ENCODE measurements at places on chromosomes 1 and 21.

DNA sequence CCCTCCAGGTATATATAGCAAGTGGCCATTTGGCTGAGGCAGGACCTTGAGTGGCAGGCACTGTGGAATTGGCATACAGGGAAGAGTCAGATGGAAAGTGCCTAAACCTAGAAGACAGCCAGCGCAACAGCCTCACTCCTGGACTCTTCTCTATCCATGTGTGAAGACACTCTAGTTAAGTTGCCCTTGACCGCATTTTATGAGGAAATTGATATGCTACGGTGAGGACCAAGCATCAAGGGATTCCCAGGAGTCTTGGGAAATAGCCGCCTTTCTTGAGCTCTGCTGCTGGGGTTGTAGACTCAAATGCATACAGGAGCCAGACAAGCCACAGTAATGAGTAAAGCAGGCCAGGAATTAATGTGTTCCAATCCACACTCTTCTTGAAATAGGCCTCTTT is 145.9 kb upstream of the KAZN start:
- no peak for DNase-seq

GRCh38 chr1:38088791-38089190 is 42.2 kb upstream of the POU3F1 start:
- DNase-seq, result no peak

DNA sequence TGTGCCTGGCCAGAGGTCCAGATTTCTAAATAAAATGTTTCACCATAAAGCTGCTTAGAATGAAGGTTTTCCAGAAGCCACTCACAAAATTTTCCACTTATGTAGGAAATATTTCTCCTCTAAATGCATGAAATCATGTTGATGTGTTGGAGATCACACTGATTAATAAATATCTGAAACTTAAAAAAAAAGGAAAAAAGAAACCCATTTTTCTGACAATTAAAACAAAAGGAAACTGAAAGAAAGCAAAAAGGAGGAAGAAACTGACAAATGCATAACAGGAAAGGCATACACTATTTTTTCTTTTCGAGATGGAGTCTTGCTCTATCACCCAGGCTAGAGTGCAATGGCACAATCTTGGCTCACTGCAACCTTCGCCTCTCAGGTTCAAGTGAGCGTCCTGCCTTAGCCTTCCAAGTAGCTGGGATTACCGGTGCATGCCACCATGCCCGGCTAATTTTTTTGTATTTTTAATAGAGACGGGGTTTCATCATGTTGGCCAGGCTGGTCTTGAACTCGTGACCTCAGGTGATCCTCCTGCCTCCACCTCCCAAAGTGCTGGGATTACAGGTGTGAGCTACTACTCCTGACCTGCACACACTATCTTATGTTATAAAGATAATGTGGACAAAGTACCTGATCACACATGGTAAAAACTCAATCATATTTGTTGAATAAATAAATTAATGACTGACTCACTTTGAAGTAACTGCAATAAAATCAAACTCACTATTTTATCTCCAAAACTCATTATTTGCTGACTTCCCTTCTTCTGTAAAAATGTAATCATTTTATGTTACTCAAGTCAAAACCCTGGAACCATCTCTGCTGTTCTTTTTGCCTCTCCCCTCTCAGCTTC is 149.8 kb upstream of the NR5A2 start:
- DNase-seq, result no peak

GRCh38 chr1:192610112-192610889 is 25.6 kb upstream of the RGS13 start:
- DNase-seq, result no peak

DNA sequence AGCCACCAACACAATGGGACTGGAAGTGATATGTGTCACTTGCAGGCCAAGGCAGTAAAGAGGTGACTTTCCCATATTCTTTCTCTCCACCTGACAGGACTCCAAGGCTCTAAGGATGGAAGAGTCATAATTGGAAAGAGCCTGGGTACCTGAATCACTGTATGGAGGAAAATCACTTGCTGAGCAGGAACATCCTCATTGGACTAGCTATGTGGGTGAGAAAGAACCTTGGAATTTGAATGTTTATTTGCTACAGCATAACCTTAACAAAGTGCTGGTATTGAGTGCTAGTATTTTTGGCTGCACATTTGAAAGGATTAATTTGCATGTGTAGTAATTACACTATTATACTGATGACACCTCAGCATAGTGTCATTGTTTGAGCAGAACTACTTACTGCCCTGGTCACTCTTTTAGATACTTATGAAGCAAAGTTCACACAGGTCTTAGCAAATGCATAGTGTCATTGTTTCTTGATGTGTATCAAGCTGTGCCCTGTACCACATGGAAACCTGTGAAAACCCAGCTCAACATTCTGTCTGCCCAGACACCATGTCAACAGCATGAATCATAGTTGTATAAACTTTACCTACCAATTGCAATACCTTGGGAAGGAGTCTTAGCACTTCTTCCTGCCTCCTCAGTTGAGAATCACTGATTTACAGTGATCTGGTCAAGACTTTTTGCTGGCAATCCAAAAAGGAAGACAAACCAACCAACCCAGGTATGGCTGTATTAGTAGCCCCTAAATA is 5.1 kb upstream of the S100A10 start:
- no peak for DNase-seq

DNA sequence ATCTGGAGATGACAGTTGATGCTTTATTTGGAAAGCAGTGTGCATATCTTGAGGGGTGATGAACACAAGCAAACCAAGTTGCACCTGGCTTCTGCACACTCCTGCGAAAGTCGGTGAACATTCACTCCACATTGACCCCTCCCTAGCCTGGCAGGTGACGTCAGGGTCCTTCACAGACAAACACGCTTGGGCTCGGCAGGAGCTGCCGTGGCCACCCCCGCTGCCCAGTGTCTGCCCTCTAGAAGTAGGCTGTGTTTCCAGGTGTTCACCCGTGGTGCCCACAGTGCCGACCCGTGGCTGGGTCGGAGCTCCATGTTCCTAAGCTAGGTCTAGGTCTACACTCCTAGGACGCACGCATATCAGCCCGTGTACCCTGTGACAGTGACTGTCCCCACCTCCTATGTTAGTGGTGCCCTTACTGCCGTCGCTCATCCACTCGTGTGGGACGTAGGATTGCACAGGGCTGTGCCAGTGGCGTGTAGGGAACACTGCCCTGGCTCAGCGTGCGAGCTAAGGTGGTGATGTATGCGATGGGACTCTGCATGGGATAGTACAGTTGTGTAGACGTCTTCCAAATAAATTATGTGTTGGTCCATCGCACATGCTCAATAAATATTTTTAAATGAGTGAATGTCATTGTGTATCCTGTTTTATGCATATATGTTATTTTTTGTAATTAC is 29.0 kb downstream of the PRMT2 start:
- no peak for DNase-seq

All from right lobe of liver (tissue), 6 donors.